ENCODE measurements at places on chromosomes 2 and 18. TPM values are rescaled to one million over a fixed set of nuclear protein-coding genes. Genes with fewer than 3 reads are reported as not detected.
A peak's percentile ranks its signal among the peaks of the same experiment; 100 is the strongest.

The RGPD8 gene
- polyA plus RNA-seq, result 0.76 TPM

The ZNF142 gene
- polyA plus RNA-seq, result 8.1 TPM

The MBD2 gene
- 13.3 TPM for polyA plus RNA-seq

The EVA1A gene
- polyA plus RNA-seq, result 93.0 TPM

The SH3RF3 gene
- 1.9 TPM for polyA plus RNA-seq

The HOXD1 gene
- polyA plus RNA-seq, result not detected

DNA sequence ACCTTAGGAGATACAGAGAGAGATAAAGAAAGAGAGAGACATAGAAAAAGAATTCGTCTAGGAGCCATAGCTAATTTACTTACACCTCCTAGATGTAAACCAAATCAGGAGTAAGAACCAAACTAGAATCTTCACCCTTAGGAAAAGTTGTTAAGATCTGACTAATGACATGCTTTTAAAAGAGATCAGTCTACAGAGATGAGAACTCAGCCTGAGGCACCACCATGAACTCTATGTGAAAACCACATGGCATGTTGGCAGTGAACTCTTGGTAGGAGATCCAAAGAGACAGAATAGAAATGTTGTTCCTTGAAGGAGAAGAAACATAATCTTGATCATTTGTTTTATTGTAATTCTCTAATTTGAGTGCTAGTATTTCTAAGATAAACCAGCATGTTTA lies 585.4 kb upstream of the ID2 start:
- H3K36me3 ChIP-seq, result no peaks in the 10 kb centered on the region
- H3K27me3 ChIP-seq, result no peaks in the 10 kb centered on the region
- H3K4me1 ChIP-seq, result no peaks in the 10 kb centered on the region
- H3K27ac ChIP-seq, result no peak overlapping the region
- DNase-seq, result no peak
- H3K4me3 ChIP-seq, result no peak overlapping the region

DNA sequence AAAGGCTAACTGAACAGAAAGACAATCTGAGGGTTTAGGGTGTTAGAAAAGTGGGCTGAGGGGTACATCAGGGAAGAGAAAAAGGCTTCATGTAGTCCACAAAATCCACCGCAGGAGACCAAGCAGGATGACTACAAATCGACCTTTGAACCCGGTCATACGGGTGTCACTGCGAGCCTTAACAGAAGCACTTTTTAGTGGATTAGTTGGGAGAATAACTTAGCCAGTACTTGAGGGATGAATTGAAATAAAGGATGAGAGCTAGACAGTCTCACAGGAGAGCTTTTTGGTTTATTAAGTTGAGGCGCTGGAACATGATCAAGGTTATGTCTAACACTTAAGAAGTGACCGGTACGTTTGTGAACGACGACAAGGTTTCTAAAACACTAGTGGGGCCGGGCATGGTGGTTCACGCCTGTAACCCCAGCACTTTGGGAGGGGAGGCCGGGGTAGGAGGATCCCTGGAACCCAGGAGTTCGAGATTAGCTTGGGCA lies 217.7 kb downstream of the MCFD2 start:
- peak overlapping the region; percentile 56 for H3K4me3 ChIP-seq
- DNase-seq, result no peak
- H3K4me1 ChIP-seq, result peaks cover 30% of the 10 kb centered on the region

- H3K27me3 ChIP-seq, result no peaks in the 10 kb centered on the region
- H3K27ac ChIP-seq, result peak overlapping the region; percentile 24
- no peak overlapping the region for H3K4me3 ChIP-seq
- H3K36me3 ChIP-seq, result no peaks in the 10 kb centered on the region
Observed at GRCh38 chr2:120749506-120750431, 14.1 kb downstream of the GLI2 start.

- H3K27ac ChIP-seq, result no peak overlapping the region
- no peaks in the 10 kb centered on the region for H3K27me3 ChIP-seq
- no peaks in the 10 kb centered on the region for H3K36me3 ChIP-seq
- no peak for DNase-seq
Observed at GRCh38 chr2:16478434-16479210, 187.0 kb downstream of the CYRIA start.
